Stimulated activated CD4-positive, alpha-beta T cell treated with anti-CD3 and anti-CD28 coated beads, Interleukin-1b, Interleukin-23, amount 100 ng/mL, for 1 hour (primary cell): ENCODE measurements at places on chromosomes 7 and 10.

DNA sequence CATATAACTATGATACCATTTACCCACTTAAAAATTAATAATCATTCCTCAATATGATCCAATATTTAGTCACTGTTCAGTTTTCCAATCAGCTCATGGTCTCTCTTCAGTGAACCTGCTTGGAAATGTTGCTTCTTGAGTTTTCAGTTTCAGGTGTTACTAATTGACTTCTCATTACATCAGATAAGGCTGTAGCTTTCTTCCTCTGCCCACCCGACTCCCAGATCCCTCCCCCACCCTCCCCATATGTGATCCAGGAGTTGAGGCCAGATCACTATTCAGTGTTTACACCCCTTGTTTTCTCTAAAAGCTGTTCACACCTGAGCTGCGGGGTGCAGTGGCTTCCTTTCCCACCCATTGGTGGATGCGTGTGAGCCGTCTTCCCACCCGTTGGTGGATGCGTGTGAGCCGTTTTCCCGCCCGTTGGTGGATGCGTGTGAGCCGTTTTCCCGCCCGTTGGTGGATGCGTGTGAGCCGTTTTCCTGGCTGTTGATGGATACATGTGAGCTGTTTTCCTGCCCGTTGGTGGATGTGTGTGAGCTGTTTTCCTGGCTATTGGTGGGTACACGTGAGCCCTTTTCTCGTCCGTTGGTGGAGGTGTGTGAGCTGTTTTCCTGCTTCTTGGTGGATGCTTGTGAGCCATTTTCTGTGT, 3.2 kb upstream of the MTG1 start:
- DNase-seq, result no peak

- DNase-seq, result peak; percentile 41
Measured at GRCh38 chr10:8331896-8332729, 277.6 kb downstream of the GATA3 start.

- DNase-seq, result no peak
Measured at GRCh38 chr7:137976696-137977095, 25.2 kb downstream of the CREB3L2 start.

DNA sequence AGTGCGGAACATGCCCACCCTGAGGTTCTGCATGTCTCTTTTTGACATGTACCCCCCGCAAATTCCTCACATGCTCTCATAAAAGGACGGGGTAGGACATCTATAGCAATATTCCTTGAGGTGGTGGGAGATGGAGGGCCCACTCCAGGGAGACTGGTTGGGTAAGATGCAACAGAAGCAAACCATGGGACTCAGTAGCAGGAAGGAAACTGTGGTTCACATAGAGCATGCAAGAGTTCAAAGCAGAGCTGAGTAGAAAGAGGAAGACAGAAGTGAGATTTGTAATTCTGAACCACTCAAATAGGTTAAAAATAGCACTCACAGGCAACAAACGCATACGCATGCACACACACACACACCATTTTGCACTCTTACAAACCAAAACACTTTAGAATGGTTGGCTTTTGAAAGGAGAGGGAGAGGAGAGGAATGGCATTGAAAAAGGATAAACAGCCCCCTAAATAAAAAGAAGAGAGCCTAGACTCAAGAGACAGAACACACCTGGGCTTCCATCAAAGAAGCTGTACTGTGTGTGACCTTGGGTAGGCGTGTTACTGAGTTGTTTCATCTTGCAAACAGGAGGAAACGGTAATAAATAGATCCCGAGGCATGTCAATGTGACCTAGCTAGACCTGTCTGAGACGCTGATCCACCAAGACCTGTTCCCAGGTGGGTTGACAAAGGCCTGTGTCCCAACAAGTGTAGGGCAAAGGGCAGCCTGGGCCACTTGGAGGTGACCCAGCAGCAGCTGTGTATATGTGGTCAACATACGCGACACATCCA, 77.6 kb upstream of the LRRC4 start:
- no peak for DNase-seq

GRCh38 chr7:30705008-30705407, 22.8 kb upstream of the CRHR2 start:
- no peak for DNase-seq

DNA sequence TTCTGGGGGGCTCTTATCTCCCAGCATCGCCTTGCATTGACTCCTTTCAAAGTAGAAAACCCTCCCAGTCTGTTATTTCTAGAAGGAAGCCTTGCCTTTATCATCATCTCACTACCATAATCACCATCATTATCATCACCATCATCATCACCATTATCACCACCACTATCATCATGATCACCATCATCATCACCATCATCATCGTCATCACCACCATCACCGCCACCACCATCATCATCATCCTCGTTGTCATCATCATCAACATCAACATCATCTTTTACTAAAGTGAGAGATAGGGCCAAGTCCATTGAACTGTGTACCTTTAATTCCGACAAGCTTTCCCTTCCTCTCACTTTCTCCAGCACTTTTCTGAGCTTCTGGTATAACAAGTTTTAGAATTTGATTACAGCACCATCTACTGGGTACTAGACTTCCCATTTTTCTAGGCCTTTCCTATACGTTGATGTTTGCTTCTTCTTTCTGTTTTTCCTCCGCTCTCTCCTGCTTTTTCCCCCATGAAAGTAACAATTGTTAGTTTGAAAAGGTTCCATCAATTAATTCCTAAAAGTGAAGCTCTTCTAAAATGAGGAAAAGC, 226.4 kb downstream of the BUB3 start:
- DNase-seq, result no peak

DNA sequence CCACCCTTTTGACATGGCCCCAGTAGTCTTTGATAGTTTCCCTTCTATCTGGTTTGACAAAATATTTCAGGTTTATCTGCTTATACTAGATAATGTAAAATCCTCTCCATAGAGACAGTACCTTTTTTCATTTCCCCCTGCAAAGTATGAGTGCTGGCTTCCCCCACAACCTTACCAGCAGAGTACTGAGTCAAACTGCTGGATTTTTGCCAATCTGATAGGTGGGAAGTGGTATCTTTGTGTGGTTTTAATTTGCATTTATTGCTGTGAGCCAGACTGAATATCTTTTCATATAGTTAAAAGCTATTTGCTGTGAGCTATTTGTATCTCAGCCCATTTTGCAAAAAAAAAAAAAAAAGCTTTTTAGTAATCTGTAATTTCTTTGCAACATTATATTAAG, 32.1 kb upstream of the HECTD2 start:
- no peak for DNase-seq
